ENCODE measurements at places on chromosomes 3 and 15.
A peak's percentile ranks its signal among the peaks of the same experiment; 100 is the strongest.

GRCh38 chr15:65611888-65612615 is 1.1 kb upstream of the INTS14 start:
- no peak for DNase-seq

GRCh38 chr3:44227632-44228031 is 14.1 kb upstream of the TOPAZ1 start:
- DNase-seq: peak; percentile 91

DNA sequence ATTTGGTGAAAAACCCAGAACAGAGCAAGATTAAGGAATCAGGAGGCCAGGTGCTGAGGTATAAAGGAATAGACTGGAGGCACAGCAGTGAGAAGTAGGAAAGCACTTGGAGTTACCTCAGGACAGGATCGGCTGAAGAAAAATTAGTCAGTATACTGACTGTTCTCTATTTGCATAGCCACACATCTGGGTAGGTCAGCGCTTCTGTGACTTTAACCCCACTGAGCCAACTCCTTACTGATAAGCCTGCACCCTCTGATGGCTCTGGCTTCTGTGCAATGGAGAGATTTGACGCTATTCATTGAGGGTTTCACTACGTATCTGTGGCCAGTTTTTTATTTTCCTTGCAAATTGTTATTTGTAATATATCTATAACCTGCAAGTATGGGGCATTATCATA is 22.3 kb downstream of the MECOM start:
- no peak for DNase-seq

GRCh38 chr15:65323071-65323511 is 18.6 kb downstream of the RNU5B-1 start:
- no peak for DNase-seq

DNA sequence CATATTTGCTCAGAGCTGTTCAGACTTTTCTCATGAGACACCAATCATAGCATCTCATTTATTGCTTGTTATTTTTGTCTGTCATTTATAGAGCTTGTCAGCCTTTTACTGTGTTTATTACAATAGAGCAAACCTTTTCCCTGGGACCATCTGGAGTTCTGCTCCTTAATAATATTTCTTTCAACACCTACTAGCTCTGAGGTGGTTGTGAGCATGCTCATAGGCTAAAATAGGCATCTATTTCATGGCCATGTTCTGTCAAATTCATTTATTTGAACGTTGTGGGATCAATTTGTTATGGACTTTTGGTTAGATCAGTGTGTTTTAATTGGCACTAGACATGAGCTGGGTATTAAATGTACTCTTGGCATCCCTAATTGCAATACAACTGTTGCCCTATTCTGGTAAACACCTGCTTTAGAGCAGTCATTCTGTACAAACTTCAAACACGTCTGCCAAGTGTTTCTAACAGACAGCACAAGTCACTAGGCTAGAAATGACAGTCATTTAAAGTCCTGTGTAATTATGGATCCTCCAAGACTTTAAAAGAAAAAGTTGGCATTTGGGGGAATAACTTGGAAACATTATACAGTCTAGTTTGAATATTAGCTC is 766.3 kb downstream of the ZNF385D start:
- DNase-seq: no peak

DNA sequence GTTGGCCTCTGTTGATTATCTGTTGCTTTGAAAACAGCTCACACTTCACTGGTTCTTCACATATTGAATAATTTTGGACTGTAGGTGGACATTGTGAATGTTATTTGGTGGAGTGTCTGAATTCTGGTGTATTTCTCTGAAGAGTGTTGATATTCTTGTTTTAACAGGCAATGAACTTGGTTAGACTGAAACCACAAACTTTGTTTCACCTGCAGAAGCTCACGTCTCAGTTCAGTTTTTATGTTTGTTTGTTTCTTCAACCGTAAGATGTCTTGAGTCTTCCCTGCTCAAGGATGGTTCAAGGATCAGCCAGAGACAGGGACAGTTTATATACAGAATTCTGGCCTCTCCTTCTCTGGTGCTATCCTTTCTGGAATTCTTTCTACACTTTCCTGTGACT is 43.6 kb downstream of the C3orf20 start:
- no peak for DNase-seq

DNA sequence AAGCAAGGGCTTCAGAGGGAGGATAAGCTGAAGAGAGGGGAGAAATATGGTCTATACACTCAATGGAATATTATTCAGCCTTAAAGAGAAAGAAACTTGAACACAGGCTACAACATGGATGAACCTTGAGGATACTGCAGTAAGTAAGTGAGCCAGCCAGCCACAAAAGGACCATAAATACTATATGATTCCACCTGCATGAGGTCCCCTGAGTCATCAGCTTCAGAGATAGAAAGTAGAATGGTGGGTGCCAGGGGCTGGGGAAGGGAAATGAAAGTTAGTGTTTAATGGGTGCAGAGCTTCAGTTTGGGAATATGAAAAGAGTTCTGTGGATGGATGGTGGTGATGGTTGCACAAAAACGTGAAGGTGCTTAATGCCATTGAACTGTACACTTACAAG is 68.4 kb upstream of the SEC13 start:
- DNase-seq: no peak

GRCh38 chr3:129036222-129037092 is 24.1 kb upstream of the GP9 start:
- no peak for DNase-seq

GRCh38 chr3:23953523-23953922 is 8.4 kb downstream of the NR1D2 start:
- DNase-seq: no peak

- DNase-seq: no peak
These were observed 598.0 kb downstream of the FOXP1 start for GRCh38 chr3:70985572-70985971.

DNA sequence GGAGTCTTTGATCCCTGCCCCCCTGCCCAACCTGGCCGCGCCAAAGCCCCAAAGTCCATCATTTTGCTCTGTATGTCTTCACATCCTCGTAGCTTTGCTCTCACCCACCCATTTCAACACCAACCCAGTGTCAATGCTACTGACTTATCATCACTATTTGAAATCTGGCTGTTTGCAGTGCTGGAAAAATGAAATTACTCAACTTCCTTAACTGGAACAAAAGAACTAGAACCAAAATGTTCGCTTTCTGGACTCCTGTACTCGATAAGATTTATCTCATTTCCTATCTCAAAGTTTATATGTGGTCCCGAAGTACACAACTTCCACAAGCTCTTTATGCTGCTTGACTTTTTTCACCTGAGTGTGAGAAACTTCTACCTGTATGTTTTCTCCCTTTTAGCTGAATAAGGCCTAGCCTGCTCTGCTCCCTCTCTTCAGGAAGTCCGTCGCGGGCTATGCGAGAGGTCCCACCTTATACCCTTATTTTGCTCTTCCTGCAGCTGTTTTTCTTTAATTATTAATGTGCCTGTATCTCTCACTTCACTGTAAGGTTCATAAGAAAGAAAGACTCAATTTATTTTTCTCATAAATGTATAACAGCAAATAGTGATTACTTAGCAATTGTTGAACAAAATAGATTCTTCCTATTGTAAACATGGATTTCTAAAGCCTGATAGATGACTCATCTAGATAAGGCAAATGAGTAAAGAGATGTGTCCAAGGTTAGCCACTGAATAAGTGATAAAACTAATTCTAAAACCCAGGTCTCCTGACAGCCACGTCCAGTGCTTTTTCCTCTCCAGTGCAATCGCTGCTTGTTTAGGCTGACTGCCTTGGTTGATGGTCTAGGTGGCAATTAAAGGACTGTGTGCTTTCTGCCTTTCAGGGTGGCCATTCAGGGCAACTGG is 464.1 kb upstream of the TPRG1 start:
- DNase-seq: peak; percentile 84

DNA sequence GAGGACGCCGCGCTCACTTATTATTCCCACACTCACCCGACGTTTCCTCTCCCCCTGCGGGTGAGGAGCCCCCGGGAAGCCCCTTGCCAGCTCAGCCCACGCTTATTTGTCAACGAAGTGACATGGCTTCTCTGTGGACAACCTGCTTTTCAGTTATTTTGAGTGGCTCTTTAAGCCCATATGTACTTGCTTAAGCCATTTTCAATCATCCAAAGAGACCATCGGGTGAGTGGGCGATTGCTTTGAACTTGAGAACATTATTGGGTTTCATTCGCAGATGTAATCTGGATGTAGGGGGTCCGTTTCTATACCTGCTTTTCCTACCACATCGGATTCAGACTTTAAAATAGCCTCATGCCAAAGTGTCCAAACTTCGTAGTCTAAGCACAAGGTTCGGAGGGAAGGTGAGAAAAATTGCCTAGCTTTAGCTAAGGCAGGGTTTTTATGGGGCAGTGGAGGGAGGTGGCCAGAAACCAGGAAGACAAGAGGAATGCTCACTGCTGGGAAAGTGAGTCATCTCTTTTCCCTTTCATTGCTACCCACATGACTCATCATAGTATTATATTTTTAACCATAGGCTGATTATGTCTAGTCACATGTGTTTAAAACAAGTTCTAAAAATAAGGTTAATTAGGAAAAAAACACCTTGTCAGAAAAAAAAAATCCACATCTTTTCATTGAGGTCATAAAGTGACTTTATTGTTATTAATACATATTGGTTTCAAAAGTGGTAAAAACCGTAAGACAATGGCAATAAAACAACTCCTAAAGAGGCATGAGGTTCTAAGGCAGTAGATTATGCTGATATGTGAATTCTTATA is 773.1 kb upstream of the NR2F2 start:
- no peak for DNase-seq

GRCh38 chr3:170151536-170151935 is 30.0 kb downstream of the PHC3 start:
- DNase-seq: no peak

DNA sequence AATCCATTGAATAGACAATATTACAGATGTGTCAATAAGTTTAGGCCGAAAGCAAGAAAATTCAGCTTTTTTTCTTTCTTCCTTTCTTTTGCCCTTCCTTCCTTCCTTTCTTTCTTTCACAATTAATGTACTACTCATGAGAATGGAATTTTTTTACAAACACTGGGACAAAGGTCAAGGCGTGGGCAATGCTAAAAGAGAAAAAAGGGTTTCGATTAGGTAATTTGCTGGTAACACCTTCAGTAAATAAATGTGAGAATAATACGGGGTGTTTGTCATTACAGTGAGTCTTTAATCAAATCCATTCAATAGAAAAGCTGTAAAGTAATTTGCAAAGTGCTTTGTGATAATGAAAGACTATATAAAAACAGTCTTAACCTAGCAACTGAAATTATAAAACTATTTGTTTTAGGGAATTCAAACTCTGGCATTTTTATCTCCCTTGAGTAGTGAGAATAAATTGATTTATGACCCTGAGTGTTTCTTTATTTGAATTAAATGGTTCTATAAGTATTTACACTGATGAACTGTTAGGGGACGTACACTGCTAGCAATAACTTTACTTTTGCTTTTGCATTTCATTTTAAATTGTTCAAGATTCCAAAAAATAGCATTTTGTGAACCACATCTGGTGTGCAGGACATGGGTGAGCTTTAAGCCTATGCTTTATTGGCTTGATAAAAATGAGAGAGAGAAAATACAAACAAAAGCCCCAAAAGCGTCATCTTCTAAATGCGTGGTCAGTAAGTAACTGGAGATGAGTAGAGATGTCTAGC is 104.2 kb upstream of the THRB start:
- DNase-seq: no peak

GRCh38 chr15:31200735-31201151 is 99.2 kb upstream of the TRPM1 start:
- peak; percentile 36 for DNase-seq

DNA sequence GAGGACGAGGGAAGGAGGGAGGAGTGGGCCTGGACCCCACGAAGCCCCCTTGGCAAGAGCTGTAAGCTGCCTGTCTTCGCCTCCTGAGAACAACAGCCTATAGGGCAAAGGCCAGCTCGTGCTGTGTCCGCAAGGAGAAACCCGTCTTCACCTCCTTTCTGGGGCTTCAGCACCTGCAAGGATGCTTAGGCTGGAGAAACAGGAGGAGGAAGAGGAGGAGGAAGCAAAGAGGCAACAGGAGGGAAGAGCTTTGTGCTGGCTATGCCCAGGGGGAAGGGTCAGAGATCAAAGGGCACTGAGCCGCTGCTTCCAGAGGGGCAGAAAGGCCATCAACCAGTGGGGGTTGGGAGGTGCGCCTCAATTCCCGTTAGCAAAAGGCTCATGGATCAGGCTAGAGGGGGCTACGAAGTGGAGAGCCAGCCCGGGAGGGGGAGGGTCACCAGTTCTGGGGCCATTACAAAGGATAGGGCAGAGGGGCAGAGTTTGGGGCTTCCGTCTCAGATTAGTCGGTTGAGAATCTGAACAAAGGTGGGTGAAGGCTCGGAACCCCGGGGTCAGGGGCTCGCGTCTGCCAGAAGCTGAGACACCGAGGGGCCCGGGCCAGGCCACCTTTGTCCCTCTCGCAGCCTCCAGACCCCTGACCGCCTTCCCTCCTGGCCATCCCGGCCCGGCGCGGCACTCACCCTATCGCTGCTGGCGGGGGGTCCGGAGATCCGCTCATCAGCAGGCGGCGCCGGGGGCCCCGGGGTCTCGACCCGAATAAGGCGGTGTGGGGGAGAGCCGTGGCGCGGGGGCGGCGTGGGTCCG is 792 bp downstream of the SHF start:
- no peak for DNase-seq

GRCh38 chr3:62553811-62554210 is 180.5 kb upstream of the FEZF2 start:
- no peak for DNase-seq

DNA sequence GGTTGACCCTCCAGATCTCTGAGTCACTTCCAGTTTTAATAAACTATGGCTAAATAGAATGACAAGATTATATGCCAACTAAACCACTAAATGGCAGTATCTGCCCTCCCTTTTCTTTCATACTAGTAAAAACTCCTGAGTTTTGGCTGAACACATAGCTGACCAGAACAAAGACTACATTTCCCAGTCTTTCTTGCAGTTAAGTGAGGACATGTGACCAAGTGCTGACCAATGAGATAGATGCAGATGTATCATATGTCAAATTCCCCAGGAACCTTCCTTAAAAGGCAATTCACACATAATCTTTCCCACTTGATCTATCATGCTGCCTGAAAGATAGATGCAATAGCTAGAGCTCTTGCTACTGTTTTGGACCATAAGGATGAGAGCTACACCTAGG is 191.3 kb downstream of the SHOX2 start:
- DNase-seq: no peak
